Activated T-helper 17 cell treated with anti-CD3 and anti-CD28 coated beads, Interleukin-2, amount 50 U/mL, for 72 hours (primary cell): ENCODE measurements at places on chromosomes 5 and 9.

DNA sequence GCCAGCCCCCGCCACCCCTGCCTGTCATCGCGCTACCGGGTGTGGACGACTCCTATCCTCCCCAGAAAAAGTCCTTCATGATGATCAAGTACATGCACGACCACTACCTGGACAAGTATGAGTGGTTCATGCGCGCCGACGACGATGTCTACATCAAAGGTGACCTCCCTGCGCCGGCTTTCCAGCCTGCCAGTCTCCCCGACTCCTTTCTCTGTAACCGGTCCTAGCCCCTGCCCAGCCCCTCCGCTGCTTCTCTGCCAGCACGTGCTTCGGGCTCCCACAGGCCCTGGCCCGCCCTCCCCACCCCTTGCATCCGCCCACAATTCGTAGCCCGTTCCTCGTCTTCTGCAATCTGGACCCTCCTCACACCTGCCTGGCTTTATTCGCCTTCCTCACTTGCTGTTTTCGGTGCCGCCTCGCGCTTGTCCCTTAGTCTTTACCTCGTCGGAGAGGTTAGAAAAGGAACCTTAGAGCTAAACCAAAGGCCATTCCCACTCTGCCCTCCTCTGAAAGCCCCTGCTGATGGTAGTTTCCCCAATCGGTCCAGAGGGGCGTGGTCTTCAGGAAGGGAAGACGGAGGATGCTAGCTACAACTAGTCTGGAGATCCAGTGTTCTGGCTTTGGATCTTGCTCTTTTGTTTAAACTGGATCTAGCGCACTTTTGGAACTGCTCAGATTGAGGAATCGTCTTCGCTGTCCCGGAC is 1.4 kb downstream of the CHSY3 start:
- no peak for ATAC-seq

- ATAC-seq, result no peak
Measured at GRCh38 chr5:39631958-39632357, 207.2 kb upstream of the DAB2 start.

DNA sequence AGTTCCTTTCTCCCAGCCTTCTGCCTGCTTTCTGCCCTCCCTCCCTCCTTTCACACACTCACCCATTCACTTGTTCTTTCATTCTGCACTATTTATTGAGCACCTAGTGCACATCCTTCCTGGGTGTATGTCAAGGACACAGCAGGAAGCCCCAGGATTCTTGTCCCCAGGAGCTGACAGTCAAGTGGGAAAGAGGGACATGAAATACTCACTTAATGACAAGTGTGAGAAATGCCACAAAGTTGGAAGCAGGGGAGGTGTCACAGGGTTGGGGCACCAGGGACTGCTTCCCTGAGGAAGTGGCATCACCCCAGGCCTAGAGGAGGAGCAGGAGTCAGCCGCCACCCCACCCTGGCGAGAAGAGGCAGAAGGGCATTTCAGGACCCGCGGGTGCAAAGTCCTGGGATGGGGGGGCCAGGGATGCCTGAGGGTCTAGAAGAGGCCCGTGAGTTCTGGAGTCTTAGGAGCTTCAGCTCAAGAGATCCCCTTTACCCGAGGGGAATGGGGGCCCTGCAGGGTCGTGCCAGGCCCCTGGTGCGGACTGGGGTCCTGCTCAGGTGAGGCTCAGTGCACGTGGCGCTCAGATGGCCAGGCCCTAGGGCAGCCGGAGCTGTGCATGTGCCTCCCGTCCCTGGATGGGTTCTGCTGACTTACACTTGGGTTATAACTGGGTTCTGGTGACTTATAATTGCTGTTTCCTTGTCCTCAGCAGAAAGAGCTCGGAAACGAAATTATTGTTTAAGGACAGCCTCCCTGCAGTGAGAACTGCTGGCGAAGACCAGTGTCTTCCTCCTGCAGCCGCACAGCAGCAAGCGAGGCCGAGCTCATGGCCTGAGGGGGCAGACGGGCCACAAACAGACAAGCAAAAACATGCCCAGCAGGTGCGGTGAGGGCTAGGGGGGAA is 16.9 kb upstream of the LAMC3 start:
- no peak for ATAC-seq

DNA sequence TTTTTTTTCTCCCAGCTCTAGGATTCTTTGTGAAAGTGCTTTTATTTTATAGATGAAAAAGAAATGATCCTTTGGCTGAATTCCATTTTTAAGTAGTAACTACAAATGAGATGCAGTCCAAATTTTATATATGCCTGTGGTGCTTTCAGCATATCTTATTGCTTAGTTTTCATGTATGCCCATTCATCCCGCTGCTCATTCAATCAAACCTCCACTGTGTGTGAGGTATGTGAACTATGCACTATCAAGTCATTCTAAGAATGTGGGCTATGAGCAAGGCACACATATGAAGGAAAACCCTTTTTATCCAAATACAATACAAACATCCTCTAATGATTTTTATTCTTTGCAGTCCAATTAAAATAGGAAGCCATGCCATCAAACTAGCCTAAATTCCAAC is 1069.1 kb upstream of the DMAC1 start:
- no peak for ATAC-seq

DNA sequence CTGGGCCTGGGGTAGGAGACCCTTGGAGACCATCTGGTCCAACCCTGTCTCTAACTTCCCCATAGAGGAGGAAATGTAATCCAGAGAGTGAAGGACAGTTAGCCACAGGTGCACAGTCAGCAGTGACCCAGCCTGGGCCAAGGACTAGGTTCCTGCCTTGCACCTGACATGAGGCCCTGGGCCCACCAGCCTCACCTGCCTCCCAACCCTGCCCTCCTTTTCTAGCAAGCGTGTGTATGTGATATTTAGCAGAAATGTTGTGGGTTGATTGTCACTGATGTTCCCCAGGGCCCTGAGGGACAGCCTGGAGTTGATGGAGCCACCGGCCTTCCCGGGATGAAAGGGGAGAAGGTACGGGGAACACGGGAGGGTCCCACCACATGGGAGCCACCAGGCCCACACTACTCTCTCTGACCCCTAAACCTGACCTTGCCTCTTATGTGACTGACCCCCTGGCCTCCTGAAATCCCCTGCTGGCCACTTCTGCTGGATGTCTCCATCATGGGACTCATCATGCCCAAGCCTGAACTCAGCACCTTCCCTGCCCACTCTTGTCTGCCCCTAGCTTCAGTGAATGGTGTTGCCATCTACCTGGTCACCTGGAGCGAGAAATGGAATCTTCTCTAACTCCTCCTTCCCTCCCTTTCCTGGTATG is 79.2 kb upstream of the TGFBR1 start:
- ATAC-seq, result no peak

DNA sequence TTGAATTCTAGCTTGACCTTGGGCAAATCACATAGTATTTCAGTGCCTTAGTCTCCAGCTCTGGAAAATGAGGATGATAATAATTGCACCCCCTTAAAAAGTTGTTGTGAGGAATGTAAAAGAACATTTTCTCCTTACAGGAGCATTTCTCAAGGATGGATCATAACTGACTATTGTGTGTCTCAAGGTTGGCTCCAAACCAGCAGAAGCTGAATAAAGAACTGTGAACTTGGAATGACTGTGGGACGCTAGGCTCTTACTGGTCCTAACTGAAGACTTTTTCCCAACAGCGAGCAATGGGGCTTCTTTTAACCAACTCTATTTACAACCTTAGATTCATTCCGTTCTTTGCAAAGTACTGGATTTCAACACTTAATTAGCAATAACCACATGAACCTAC is 26.2 kb upstream of the GLRX start:
- ATAC-seq, result no peak

- ATAC-seq, result no peak
Measured at GRCh38 chr5:167207081-167207480, 1084.4 kb upstream of the WWC1 start.

DNA sequence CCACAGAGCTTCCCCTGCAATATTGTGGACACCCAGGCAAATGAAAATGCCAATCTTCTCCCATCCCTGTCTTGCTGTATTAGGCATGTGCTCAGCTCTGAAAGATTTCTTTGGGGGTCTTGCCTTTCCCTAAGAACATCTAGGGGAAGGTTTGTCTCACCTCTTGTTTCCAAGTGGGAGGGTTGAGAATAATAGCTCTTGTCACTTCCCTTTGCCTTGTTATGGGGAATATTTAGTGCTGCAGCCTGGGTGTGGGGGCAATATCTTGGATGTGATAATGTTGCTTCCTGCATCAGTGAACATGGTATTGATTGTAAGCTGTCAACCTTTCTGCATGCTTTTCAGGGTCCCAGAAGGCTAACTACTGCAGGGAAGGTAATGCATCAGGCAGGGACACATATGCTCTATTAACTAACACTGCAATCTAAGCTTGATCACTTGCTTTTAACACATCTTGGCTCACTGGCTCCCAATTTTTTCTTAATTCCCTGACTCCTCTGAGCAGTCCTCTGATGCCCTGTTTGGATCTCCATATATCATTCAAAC is 66.1 kb upstream of the GPR151 start:
- no peak for ATAC-seq

- no peak for ATAC-seq
Measured at GRCh38 chr9:116318468-116319374, 165.1 kb downstream of the PAPPA start.

GRCh38 chr9:83978992-83979811 is 813 bp downstream of the HNRNPK start:
- ATAC-seq, result peak; percentile 47

- ATAC-seq, result peak; percentile 21
Measured at GRCh38 chr9:113687680-113688371, 188.3 kb upstream of the ZNF618 start.

- ATAC-seq, result no peak
Measured at GRCh38 chr5:107472620-107473064, 198.1 kb downstream of the EFNA5 start.

- ATAC-seq, result no peak
Measured at GRCh38 chr9:1414711-1415131, 364.6 kb downstream of the DMRT2 start.

DNA sequence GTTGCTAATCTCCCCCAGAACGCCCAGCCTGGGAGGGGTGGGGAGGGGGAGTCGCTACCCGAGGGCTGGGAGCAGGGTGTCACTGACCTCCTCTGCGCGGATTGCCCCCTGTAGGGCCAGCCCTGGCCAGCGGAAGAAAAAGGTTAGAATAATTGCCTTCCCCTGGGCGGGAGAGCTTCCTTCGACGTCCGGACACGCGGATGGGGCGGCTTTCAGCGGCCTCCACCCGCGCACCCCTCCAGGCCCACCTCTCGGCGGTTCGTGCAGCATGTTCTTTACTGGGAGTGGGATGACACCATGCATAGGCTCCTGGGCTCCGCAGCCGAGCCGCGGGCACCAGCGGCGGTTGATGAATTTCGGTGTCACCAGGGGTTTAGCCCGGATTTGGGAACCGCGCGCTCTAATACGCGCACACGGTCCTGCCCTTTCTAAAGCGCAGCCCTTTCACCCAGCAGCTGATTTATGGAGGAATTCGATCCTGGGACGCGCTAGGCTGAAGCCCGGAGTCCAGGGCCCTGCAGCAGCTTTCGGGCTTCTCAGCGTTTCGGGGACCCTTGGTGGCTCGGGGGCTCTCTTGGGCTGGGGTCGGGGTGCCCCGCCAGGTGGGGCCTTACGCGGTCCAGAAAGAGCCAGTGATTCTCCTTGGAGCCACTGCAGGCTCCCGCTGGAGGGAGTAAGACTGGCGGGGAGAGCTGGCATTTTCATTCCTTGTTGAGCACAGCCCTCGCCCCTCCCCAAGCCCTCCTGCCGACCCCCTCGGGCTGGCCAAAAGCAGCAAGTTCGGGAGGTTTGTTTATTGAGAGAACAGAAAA is 10.1 kb downstream of the LMX1B start:
- ATAC-seq, result no peak

DNA sequence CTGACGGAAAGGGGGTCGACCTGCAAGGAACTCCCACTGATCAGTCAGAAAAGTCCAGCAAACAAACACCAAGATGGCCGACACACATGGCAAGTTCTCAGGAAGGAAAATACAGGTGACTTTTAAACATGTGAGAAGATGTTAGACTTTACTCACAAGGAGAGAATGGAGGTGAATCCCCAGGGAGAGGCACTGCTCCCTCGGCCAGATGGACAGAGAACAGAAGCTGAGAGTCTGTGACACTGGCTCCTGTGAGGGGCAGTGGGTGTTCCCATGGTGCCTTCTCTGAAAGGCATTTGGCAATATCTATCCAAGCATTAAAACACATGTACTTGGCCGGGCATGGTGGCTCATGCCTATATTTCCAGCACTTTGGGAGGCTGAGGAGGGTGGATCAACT is 22.8 kb downstream of the COL5A1 start:
- no peak for ATAC-seq

GRCh38 chr5:139650689-139651042 is 2.5 kb downstream of the CXXC5 start:
- no peak for ATAC-seq

DNA sequence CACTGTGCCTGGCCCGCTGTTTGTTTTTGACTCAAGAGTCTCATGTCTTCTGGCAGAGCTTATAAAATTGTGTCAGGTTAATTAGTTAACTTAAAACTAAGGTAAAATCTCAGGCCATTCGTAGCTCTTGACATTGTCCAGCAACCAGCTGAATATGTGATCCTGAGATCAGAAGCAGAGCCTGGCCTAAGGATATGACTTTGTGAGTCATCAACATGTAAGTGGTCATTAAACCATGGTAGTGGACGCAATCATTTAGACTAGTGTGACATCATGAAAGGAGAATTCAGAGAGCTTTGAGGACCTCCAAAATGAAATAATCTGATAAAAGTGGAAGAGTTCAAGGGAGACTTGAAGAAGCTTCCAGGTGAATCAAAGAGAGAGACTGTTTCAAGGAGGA is 23.3 kb downstream of the SPZ1 start:
- no peak for ATAC-seq

GRCh38 chr9:2066312-2067273 is 51.4 kb downstream of the SMARCA2 start:
- peak; percentile 86 for ATAC-seq

GRCh38 chr9:93107825-93108161 is 11.8 kb downstream of the CARD19 start:
- peak; percentile 60 for ATAC-seq

GRCh38 chr9:134263596-134263995 is 62.7 kb upstream of the RXRA start:
- ATAC-seq, result no peak

DNA sequence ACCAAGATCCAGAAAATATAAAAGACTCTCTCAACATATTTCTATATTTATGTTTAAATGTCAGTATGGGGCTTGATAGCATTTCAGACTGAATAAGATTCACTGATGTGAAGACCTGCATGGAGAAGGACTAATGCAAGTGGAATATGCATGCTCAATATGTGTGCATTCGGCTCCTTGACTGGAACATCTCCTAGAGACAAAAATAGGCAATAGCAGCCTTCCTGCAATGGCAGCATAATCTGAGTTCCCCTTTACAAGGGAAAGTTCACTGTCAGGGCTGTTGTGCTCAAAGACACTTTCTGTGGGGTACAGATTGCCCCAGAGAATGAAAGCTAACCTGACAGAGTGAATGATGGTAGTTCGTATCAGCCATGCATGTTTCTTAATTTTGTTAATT is 42.4 kb downstream of the STARD4 start:
- no peak for ATAC-seq

- no peak for ATAC-seq
Measured at GRCh38 chr5:124790895-124791732, 44.7 kb upstream of the ZNF608 start.
